Putamen (tissue), 1 donor: ENCODE measurements at places on chromosomes 1 and 21.

DNA sequence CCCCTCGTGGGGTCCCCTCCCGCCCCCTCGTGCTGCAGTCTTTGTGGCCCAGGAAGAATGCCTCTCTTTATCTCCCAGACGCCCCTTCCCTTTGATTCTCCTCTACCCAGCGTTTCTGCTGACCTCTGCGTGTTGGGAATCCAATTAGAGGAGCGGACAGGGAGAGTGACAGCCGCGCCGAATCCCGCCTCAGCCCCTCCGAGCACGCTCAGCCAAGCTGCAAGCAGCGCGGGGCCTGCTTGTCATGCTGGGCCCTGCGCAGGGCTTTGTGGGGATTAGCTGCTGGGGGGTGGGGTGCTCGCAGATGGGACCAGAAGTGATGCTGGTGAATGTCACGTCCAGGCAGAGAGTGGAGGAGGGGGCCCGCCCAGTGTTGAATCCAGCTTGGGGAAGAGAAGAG is 91.1 kb downstream of the EPHB2 start:
- DNase-seq, result no peak

DNA sequence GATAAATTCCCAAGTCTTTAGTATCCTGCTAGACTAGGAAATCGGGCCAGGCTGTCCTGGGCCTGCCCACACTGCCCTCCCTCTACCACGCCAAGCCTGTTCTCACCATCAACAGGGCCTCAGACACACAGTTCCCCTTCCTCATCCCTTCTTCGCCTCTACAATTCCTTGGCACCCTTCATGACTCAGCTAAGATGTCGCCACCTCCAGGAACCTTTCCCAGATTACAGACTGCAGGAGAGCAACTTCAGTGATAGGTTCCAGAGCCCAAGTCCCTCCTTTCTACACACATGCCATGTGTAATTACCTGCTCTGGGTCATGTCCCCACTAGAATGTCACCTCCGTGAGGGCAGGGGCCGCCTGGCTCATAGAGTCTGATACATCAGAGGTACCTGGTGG is 3.3 kb downstream of the RIMS3 start:
- no peak for DNase-seq

- peak; percentile 3 for DNase-seq
Observed at GRCh38 chr21:18041012-18041411, 203.6 kb upstream of the CHODL start.

- no peak for DNase-seq
Observed at GRCh38 chr1:47738560-47739182, 258.5 kb downstream of the TRABD2B start.

GRCh38 chr1:93559045-93559444 is 111.1 kb downstream of the FNBP1L start:
- DNase-seq, result no peak

GRCh38 chr1:94250341-94250740 is 13.0 kb upstream of the ARHGAP29 start:
- no peak for DNase-seq

- DNase-seq, result no peak
Observed at GRCh38 chr1:181503171-181503810, 20.0 kb downstream of the CACNA1E start.

GRCh38 chr1:43994794-43995790 is 3.7 kb downstream of the CCDC24 start:
- no peak for DNase-seq

DNA sequence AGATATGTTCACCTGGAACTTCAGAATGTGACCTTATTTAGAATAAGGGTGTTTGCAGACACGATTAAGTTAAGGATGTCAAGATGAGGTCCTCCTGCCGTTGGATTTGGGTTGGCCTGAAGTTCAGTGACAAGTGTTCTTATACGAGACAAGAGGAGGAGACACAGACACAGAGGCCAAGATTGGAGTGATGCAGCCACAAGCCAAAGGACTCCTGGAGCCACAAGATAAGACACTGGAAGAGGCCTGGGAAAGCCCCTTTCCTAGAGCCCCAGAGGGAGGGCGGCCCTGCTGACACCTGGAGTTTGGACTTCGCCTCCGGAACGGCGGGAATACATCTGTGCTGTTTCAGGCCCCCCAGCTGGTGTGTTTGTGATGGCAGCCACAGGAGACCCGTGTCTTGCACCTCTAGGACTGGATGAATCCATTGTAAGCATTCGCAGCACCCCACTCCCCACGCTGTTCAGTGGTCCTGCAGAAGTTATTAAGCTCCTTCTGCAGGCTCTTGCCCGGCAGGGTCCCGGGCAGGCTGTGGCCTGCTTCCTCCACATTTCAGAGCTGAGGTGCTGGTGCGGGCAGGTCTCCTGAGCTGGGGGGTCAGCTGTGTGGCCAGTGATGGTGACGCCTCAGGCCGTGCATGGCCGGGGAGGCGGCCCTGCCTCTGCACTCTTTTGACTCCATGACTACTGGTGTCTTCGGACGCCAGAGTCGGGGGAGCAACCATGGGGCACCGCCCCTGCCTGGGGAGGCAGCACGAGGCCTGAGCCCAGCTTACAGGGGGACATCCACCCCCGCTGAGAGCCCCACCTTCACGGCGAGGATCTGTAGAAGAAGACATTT is 34.6 kb downstream of the UMODL1 start:
- no peak for DNase-seq

DNA sequence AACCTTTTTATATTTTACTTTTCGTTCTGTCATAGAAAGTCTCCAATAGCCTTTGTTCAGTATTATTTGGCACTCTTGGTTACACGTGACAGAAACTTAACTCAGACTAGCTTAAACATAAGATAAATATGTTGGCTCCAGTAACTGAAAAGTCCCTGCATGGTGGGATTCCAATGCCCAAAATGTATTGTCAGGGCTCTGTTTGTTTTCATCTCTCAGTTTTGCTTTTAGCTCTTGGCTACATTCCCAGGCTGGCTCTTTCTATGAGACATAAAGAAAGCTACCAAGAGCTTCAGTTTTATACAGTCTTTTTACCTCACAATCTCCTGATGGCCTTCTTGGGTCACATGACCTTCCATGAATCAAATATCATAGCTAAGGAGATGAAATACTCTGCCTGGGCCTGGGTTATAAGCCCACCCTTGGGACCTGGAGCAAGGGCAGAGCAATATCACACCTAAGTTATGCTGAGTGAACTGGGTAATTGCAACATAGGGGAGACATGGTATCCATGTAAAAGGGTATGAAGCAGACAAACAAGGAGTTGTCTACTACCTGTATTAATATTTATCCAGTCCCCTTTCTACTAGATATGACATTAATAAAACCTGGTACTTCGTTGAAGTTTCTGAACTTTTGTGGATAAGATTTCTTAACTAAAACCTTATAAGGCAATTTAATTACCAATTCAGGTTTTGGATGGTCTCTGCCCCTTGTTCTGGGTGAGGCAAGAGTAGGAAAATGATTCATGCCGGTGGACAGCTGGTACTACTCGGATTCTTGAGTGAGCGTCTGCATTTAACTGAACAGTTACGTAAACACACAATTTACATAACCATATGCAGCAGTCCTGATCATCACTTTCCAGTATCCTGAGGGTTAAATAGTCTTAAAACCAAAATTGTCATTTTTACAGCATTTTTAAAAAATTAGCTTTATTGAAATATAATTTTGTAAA is 442.3 kb downstream of the GPATCH2 start:
- DNase-seq, result no peak

GRCh38 chr1:232937741-232938375 is 12.6 kb upstream of the NTPCR start:
- no peak for DNase-seq

DNA sequence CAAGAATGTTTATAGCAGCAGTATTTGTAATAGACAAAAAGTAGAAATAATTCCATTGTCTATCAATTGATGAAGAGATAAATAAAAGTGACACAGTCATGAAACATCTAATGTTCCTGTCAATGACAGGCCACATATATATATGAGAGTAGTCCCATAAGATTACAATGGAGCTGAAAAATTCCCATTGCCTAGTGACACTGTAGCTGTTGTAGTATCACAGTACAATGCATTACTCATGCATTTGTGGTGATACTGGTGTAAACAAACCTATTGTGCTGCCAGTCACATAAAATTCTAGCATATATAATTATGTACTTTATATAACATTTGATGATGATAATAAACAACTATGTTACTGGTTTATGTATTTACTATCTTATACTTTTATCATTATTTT is 141.9 kb upstream of the LYPLAL1 start:
- no peak for DNase-seq

DNA sequence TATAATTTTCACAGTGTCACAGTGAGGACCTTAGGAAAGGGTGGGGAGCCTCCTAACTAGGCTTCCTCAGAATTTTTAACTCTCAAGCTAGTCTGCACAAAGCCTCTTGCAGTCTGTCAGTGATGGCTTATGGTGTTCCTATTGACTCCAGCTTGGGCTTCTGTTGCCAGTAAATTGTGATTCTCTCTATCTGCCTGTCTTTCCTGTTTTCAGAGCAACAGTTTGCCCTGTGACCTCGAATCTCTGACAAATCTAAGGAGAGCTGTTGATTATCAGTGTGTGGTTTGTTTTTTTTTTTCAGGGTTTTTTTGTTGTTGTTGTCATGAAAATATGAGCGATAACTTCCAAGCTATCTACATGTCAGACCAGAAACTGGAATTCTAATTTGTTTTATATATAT is 423.2 kb upstream of the B3GALT2 start:
- no peak for DNase-seq

DNA sequence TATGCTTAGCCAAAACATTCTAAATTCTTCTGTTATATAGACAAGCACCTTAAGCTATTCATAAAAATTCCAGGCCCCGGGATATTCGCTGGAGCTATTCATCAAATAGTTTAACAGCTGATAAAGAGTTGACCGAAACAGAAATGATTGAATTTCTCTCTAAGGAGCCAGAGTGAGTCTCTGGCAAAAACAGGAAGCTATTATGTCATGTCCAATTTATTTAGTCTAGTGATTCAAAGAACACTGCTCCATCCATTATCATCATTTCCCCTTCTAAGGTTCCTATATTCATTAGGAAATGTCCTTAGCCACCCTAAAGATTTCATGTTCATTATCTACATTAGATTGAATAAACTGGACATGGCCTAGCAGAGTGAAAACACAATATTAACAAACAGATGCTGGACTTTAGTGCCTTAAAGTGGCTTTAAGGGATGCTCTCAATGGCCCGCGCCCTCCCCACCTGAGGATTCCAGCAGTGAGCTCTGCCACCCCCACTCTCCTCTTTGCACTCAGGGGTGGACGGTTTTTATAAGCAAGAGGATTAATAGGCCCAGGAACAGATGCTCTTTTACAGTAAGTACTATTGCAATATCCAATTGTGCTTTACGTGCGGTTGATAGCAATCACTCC is 122.1 kb upstream of the RGS1 start:
- no peak for DNase-seq

GRCh38 chr1:203519053-203519840 is 25.3 kb downstream of the OPTC start:
- peak; percentile 48 for DNase-seq

GRCh38 chr1:241548008-241548407 is 15.8 kb downstream of the KMO start:
- no peak for DNase-seq

- DNase-seq, result no peak
Observed at GRCh38 chr1:244436336-244437085, 15.2 kb downstream of the ADSS2 start.
